ENCODE measurements at places on chromosomes 2 and 18.

DNA sequence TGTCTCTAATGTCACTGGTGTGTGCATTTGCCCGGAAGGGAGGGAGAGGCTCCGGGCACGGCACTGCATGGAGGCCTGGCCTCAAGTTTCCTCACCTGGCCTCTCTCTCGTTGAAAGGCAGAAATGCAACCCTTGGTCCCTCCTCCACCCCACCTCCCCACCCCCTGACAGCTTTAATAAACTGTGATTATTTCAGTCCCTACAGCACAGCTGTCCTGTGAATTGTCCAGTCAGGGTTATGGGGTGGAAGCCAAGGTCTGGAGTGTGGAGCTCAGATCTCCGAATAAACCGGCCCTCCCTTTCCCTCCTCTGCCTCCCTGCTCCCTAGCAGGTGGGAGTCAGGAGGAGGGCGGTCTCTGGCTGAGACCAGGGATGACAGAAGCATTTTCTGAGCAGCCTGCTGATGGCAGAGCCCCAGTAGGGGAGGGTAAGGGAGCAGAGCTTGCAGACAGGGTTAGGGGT is 199.2 kb upstream of the SMAD2 start:
- DNase-seq: no peak

- no peak for DNase-seq
Measured at GRCh38 chr2:62412347-62412742, 93.7 kb downstream of the TMEM17 start.

DNA sequence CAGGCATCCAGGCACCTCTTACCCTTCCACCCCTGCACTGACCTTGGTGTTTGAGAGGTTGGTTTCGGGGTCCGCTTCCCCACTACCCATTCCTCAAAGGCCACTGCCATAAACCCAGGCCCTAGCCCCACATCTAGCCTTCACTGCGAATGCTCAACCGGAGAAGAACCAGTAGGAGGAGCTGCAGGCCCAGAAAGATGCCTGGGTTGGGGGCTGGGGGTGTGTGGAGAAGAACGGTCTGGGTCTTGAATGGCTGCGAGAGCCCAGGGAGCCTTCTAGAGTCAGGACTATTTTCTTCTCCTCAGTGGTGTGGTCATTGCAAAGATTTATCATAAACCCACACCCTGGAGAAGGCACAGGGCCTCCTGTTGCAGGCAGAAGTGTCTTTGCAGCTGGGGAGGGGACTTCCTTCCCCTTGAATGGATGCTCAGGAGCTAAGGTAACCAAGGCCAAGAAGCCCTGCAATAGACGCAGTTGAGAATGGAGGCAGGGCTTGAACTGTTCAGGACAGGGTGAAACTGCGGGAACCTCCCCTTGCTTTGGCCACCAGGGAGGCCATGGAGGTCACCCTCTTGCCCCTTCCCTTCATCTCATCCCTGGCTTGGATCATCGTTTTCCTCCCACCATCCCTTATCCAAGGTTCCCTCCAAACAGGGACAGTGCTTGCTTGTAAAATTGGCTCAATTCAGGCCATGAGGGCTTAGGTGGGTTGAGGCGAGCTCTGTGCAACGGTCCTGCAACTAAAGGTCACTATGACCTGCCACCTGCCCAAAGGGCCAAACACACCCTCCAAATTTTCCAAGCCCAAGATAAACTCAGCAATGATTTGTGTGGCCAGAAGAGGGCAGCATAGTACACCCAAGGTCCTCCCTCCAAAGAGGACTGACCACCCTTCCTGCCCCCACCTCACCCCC is 20.9 kb downstream of the THNSL2 start:
- DNase-seq: no peak

DNA sequence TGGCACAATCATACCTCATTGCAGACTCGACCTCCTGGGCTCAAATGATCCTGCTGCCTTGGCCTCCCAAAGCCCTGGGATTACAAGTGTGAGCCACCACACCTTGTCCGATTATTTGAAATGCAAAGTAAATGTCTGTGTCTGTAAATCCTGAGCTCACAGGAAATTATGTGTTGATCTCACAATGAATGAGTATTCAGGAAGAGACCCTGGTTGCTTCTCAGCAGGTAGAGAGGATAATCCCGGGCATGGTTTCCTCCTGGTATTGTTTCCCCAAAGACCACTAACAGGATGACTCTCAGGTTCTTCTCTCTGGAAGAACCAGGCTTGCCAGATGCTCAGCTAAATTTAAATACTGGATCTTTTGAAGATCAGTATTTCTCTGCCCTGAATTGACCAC is 147.6 kb downstream of the LDLRAD4 start:
- DNase-seq: no peak

GRCh38 chr2:71605173-71605641 is 151.8 kb downstream of the DYSF start:
- DNase-seq: no peak

GRCh38 chr2:130818809-130819208 is 17.9 kb upstream of the ARHGEF4 start:
- DNase-seq: no peak

DNA sequence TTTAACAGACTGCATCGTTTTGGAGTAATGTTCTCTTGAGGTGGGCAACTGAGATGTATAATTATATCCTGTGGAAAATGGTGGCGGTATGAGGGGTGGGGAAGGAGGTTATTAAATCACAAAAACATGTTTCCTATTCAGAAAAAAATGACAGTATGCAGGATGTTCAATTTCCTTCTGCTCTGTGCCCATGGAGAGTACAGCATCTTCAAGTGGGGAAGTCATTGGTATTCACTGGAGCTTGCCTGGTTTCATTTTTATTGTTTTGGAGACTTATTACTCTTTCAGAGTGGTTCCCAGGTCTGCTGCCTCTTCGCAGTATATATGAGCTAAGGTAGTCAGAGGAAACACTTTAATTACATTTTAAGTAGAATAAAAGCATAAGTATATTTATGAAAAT is 318.8 kb upstream of the RAB12 start:
- no peak for DNase-seq

DNA sequence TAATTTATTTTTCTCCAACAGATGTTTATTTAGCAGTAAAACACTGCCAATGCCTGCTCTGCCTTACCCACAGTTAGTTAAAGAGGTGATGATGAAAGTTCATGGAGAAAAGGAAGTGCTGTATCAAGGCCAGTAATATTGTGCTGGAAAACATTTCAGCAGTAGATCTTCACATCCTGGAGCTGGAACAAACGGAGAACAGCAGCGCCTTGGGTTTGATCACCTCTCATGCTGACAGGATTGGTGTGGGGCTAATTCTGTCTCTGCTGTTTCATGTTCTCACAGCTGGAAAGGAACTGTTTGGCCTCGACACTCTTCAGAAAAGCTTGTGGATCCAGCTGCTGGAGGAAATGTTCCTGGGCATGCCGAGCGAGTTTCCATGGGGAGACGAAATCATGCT is 61.5 kb upstream of the RPE start:
- no peak for DNase-seq

GRCh38 chr2:189466656-189467055 is 25.4 kb downstream of the WDR75 start:
- DNase-seq: no peak

DNA sequence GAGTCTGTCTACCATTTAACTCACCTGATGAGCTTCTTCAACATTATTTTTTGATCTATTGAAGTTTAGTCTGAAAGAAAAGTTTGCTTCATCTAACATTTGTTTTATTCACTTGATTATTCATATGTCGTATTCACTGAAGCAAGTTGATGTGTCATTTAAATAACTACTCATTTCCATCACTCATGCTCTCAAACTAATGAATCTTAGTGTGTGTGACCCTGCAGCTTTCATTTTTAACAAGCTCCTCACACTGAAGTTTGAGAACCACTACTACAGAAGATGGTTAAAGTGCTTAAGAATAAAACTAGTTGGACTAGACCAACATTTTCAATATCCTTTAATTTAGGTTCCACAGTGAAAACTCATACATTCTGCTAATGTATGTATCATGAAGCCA is 1.8 kb upstream of the ABI2 start:
- DNase-seq: no peak

GRCh38 chr2:214781226-214781625 is 28.3 kb downstream of the BARD1 start:
- DNase-seq: no peak

DNA sequence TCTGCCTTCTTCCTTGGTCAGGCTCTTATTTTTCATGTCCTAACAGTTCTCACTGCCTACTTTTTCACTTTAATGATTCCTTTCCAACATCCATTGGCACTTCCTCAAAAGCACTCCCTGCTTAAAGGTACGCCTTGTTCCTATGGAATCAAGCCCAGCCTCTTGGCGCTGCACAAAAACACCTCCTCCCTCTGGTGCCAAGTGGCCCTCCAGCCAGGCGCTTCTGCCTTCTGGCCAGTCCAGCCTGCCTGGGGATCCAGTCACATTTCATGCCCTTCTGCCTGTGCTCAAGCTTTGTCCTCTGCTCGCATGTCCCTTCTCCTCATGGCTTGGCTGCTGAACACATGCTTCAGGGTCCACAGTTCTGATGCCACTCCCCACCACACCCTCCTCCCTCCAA is 6.3 kb downstream of the TPRKB start:
- DNase-seq: no peak

DNA sequence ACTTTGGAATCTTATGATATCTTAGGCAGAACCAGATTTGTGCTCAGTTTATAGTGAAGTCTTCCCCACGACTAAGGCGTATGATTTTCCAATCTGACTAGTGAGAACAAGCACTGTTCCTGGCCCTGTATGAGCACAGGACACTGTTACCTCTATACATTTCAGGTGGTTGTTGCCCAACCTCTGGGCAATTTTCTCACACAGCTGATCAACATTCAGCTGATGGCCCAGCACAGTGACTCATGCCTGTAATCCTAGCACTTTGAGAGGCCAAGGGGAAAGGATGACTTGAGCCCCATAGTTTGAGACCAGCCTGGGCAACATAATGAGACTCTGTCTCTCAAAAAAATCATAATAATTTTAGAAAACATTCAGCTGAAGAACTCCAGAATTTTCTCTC is 119.5 kb downstream of the ASXL3 start:
- DNase-seq: no peak

DNA sequence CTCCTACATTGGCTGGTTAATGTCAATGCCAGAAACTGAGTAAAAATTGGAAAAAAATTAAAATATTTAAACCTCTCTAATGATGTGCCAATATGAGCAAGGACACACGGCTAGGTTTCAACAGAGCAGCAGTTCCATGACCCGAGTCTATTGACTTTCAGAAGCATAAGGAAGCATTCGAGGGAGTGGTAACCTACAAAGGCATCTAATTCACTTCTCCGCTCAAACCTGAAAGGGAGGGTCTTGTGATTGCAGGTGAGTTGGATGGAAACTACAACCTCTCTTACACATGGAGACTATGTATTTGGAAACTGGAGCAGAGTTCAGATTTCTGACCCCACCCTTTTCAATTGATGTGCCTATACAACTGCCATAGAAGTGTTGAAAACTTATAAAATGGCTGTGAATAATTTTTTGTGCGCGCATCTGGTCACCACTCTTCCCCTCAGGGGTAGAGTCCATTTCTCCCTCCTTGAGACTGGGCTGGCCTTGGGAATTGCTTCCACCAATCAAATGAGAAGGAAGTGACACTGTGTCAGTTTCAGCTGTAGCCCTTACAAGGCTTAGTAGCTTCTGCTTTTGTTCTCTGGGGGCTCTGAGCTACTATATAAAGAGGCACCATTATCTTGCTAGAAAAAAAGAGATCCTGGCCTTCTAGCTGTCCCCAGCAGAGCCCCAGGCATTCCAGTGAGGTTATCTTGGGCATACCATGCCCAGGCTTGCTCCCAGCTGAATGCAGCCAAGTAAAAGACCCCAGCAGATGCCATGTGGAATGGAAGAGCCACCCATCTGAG is 278.0 kb downstream of the EPHA4 start:
- no peak for DNase-seq

- no peak for DNase-seq
Measured at GRCh38 chr2:21415234-21415633, 291.5 kb downstream of the TDRD15 start.

GRCh38 chr2:46073540-46074046 is 223.6 kb upstream of the EPAS1 start:
- DNase-seq: no peak

DNA sequence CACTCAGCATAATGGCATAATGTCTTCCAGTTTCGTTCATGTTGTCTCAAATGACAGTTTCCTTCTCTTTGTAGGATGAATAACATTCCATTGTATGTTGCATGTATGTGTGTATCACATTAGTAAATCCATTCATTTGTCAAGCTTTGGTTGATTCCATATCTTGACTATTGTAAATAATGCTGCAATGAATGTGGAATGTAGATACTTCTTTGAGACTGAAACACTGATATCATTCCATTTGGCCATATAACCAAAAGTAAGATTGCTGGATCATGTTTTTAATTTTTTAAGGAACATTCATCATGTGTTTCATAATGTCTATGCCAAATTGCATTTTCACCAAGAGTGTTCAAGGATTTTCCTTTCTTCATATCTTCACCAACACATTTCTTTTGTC is 1711.4 kb upstream of the PIK3C3 start:
- DNase-seq: no peak

DNA sequence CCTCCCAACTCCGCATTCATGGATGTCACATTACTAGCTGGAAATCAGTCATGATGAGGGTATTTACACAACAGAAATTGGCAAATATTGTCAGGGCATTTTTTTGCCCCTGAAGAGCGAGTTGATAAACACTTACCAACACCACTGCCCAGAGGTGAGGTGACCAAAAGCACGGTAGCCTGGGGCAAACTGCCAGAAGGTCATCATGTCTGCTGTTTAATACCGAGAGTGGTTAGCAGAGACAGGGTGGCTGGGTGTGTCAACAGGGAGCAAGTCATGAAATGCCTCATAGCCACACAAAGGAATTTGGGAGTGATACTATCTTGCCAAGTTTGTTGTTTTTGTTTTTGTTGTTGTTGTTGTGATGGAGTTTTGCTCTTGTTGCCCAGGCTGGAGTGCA is 37.0 kb upstream of the EPC2 start:
- DNase-seq: no peak

GRCh38 chr2:222756951-222757650 is 85.6 kb downstream of the MOGAT1 start:
- DNase-seq: no peak

- DNase-seq: no peak
Measured at GRCh38 chr2:199042660-199043379, 414.9 kb downstream of the SATB2 start.

- DNase-seq: peak; percentile 29
Measured at GRCh38 chr18:26133652-26134051, at the start of gene PSMA8. PSMA8 (plus strand) TSS chr18:26133869; CDS start chr18:26133966, 97 bp downstream.

- DNase-seq: no peak
Measured at GRCh38 chr2:128317181-128317898, 1.3 kb downstream of the HS6ST1 start.

DNA sequence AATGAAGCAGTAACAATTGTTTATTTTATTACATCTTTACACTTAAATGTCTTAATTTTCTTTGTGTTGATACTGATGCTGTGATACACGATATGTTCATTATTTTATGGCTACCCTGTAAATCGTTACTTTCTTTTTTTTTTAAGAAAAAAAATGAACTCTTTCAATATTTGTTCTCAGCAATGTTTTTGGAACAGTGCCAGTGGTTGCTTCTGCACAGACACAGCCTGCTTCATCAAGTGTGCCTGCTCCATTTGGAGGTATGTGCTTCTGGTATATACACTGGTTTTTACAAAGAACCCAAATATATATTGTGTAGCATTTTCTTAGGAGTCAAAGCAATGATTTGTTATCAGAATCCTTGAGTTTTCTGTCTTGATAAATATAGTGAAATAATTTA is 62.2 kb upstream of the SCYGR2 start:
- DNase-seq: no peak

- DNase-seq: no peak
Measured at GRCh38 chr2:98923244-98923940, 12.6 kb downstream of the CRACDL start.

All from stimulated activated CD8-positive, alpha-beta memory T cell treated with anti-CD3 and anti-CD28 coated beads, Interleukin-2, amount 100 ng/mL, for 1 hour (primary cell).